Right kidney (tissue), 9 donors: ENCODE measurements at places on chromosomes 11 and 22.
A peak's percentile ranks its signal among the peaks of the same experiment; 100 is the strongest.

DNA sequence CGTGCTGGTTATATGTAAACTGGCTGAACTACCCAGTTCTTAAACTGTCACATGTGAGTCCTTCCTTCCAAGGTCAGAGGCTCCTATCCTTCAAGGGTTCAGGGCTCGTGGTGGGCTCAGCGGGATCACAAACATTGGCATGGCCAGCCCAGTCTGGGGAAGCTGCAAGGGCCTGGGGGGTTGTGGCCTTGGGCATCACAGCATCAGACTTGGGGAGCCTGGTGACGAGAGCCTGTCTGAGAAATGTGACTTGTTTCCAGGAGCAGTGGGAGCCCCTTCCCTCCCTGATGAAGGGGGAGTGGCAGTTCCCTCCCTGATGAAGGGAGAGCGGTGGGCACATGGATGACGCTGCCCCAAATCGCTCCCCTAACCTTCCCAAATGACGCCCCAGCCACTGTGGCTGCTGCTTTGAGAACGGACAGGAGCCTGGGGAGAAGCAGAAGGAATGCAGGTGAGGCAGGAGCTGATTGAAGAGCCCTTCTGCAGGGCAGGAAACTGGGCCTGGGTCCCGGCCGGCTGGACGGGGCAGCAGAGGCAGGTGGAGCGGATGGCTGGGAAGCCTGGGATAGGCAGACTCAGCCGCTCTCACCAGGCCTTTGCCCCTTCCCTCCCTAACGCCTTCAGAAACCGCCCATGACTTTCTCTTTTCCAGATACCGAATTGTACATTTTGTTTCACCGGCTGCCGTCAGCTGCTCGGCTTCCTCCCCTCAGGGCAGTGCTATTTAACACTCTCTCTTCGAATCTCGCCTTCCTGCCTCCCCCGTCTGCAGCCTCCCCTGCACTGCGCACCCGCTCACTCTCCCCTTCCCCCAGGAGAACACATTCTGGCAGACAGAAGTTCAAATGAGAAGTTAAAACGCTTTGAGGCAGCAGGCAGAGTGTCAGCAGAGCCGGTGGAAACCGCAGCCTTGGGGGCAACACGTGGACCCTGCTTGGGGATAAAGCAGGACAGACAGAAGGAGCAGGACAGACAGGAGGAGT, 1486.7 kb downstream of the BRD1 start:
- peak; percentile 23 for DNase-seq

DNA sequence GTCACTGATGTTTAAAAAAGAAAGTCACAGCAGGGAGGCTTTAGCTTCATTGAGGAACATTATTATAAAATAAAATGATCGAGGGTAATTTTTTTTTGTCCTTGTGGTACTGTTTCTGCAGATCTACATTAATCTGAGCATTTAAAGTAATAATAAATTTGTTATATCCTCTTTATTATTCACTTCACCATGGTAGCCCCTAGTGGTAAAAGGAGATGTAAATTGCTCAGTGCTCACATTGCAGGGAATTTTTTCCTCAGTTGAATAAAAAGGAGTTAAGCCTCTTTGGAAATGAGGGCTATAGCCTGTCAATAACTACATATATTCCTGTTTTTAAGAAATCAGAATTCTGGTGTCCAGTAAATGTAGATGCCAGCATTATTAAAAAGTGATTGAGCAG, 99.7 kb upstream of the VPREB1 start:
- no peak for DNase-seq

- DNase-seq = no peak
Observed at GRCh38 chr11:61139387-61139786, 21.8 kb downstream of the VPS37C start.

DNA sequence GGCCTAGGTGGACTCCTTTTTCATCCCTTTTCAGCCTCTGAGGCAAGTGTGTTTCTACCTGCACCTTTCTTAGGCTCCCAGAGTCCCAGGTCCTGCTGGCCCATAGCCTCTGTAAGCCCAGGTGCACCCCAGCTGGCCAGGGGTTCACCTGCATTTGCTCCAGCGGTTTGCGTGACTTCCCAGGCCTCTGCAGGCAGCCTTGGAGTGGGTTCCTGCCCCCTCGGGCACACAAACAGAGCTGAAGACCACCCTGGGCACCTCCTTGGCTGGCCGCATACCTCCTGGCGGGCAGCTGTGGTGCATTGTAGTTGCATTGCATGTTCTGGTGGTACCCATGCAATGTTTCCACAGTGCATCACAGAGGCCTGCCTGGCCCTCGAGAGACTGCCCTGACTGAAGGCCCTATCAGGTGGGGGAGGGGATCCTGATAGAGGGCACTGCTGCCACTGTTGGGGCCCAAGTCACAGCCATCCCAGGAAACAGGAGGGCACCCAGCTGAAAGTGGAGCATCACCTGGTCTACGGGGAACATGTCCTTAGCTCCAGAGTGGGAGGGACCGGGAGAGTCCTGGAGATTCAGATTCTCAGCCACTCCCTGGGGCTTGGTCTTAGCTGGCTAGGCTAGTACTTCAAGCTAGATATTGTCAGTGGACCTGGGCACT, 14.1 kb downstream of the SHISA8 start:
- no peak for DNase-seq

DNA sequence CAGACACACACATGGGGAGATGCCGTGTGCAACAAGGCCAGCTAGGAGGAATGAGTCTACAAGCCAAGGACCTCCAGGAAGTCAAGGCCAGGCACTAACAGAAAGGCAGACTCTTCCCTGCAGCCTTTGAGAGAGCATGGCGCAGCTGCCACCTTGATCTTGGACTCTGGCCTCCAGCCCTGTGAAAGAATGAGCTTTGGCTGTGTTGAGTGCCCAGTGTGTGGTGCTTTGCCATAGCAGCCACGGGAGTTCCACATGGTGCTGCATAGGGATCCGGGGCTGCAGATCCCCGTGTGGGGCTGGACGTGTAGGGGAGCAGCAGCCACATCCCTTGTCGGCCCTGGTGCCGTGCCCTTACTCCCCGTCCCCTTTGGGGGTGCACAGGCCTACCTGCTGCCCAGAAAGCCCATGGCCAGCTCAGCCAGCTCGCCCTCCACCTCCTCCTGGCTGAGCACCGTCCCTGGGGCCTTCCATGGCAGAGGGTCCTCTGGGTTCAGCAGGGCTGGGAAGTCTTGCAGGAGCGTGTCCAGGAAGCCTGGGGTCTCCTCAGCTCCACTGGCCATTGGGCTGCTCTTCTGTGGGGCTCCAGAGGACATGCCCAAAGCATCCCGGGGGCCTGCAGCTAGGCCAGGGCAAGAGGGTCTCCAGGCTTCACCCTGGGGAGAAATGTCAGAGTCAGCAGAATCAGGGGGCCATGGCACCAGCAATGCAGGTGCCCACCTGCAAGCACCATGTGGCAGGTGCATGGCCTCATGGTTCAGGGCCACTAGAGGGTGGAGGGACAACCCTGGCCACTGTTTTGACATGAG, 7.0 kb downstream of the PPM1F start:
- DNase-seq = no peak

DNA sequence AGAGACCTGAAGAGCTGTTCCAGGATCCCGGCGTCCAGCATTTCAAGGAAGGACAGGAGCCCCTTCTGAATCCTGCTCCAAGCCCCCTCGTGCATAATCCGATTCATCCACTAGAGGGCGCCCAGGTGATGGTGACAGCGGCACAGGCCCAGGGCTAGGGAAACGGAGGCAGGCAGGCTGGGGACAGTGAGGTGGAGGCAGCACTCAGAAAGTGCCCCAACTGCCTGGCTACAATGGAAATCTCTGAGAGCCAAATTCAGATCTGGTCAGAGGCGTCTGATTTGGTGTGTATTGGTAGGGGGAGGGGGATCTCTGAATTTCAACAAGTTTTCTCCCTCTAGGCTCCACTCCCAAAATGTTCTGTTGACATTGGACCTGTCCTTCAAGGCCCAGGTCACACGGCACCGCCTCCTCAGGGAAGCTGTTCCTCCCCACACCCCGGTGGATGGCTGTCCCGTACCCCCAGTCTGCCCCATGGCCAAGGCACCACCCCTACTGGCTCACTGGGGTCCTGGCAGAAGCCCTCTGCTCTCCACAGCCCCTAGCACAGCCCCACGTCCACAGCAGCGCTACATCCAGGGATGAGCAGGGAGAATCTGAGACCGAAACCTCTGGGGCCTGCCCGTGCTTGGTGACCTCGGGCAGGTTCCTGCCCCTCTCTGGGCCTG, 142.9 kb downstream of the CRYBB2 start:
- peak; percentile 58 for DNase-seq

- no peak for DNase-seq
Observed at GRCh38 chr11:124943254-124943616, 7.4 kb upstream of the HEPACAM start.

DNA sequence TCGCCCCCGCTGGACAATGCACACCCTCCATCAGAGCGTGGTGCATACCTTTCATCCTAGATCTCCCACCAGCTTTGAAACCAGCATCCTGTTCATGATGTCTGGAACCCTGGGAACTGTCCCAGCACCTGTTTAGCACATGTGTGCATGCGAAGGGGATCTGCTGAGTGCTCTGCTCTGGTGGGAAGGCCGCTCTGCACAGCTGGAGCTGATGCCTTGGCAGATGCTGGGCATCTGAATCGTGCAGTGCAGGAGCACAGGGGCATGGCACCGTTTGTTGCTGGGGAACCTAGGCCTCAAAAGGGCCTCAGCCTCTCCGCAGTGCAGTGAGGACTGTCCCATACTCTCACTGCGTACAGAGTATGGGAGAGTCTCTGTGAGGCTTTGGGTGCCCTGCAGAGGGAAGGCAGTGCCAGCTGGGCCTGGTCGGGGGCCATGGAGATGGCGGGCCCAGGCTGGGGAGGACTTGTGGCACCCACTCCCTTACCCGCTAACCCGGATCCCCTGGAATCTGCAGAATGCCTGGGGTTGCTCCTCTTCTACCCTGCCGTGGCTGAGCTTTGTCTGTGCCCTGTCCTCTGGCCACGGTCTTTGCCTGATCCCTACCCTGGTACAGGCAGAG, 72.9 kb upstream of the ATXN10 start:
- DNase-seq = no peak

- no peak for DNase-seq
Observed at GRCh38 chr11:96753997-96754396, 364.2 kb downstream of the JRKL start.

- no peak for DNase-seq
Observed at GRCh38 chr11:117908959-117909610, 20.1 kb downstream of the TMPRSS13 start.

- no peak for DNase-seq
Observed at GRCh38 chr22:23531966-23532705, 48.0 kb downstream of the IGLL1 start.

DNA sequence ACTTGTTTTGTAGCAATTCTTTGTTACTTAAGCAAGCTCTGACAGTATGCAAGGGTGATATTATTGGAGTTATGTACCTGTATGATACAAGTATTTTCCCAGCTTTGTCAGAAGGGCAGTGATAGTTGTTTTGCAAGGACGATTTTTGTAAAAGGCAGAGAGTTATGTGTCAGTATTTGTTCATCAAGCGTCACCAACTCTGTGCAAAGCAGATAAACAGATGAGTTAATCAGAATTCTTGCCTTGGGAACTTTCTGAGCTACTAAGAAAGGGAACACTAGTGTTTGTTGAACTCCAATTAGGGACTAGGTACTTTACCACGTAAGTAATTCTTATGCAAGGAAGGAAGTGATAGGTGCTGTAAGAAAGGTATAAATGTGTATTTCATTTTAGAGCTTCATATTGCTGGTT, 1.4 kb downstream of the USP47 start:
- DNase-seq = peak; percentile 32

GRCh38 chr11:120988603-120989002, 35.3 kb upstream of the TBCEL start:
- no peak for DNase-seq

DNA sequence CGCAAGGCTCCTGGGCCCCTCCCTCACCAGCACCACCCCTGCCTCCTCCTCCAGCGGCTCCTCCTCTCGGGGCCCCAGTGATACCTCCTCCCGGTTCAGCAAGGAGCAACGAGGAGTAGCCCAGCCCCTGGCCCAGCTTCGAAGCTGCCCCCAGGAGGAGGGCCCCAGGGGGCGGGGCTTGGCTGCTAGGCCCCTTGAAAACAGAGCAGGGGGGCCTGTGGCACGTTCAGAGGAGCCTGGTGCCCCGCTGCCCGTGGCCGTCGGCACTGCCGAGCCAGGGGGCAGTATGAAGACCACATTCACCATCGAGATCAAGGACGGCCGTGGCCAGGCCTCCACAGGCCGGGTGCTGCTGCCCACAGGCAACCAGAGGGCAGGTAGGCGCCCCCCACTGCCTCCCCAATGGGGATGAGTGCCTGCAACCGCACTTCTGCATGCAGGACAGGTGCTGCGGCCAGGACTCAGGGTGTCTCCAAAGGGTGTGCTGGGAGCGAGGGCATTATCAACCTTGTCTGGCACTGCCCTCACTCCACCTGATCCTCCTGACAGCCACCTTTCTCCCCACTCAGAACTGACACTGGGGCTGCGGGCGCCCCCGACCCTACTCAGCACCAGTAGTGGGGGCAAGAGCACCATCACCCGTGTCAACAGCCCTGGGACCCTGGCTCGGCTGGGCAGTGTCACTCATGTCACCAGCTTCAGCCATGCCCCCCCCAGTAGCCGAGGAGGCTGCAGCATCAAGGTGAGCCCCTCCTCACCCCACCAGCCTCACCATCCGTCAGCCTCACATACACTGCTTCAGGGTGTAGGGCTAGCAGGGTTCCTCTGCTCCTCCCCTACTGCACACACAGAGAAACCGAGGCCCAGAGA, 10.2 kb downstream of the SMTN start:
- no peak for DNase-seq

- peak; percentile 64 for DNase-seq
Observed at GRCh38 chr11:75524665-75525432, 892 bp downstream of the GDPD5 start.

GRCh38 chr11:110113505-110113904, 20.3 kb downstream of the ZC3H12C start:
- DNase-seq = no peak

DNA sequence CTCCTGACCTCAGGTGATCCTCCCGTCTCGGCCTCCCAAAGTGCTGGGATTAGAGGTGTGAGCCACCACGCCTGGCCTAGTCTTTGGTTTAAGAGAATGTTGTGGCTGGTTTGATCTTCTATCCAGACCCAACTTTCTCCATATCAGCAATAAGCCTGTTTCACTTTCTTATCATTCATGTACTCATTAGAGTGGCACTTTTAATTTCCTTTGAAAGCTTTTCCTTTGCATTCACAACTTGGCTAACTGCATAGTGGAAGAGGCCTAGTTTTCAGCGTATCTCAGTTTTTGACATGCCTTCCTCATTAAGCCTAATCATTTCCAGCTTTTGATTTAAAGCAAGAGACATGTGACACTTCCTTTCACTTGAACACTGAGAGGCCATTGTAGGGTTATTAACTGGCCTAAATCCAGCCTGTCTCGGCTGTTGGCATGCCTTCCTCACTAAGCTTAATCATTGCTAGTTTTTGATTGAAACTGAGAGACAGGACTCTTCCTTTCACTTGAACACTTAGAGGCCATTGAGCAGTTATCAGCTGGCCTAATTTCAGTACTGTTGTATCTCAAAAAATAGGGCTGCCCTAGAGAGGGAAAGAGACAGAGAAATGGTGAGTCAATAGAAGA, 13.1 kb upstream of the RPL3 start:
- no peak for DNase-seq
